ENCODE measurements at places on chromosomes 6 and 20.
A peak's percentile ranks its signal among the peaks of the same experiment; 100 is the strongest.

- no peak for DNase-seq
These were observed 32.7 kb upstream of the SAMHD1 start for GRCh38 chr20:36984257-36984638.

- DNase-seq, result no peak
These were observed 14.5 kb downstream of the SERAC1 start for GRCh38 chr6:158153576-158153975.

DNA sequence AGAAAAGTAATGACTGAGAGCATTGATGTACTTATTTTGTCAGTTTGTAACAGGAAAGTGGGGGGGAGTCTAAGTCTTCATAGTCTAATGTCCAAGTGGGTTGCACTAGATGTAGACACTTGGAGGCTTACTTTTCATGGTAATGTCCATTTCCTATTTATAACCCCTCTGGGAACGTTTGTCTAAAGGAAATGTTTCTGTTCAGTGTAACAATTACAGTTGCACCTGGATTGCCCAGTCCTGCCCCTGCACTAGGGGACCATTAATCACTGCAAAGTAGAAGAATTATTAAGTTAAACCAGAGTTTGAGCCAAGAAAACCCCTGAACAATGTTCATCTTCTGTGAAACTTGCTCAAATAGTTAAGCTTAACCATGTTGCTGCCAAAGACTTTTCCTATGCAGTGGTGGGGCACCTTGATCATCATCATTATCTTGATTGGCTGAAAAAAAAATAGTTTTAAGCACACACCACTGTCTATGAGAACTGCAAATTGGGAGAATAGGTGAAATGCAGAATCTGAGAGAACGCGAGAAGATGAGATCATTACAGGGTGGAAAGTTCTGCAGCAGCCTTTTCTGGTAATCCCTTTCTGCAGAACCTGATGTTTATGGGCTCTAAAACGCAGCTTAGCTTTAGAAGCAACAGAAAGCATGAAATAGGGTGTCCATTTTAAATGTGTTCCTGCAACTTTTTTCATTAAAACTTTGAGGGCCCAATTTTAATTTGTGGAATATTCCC lies 106.0 kb downstream of the ZNF217 start:
- no peak for DNase-seq

DNA sequence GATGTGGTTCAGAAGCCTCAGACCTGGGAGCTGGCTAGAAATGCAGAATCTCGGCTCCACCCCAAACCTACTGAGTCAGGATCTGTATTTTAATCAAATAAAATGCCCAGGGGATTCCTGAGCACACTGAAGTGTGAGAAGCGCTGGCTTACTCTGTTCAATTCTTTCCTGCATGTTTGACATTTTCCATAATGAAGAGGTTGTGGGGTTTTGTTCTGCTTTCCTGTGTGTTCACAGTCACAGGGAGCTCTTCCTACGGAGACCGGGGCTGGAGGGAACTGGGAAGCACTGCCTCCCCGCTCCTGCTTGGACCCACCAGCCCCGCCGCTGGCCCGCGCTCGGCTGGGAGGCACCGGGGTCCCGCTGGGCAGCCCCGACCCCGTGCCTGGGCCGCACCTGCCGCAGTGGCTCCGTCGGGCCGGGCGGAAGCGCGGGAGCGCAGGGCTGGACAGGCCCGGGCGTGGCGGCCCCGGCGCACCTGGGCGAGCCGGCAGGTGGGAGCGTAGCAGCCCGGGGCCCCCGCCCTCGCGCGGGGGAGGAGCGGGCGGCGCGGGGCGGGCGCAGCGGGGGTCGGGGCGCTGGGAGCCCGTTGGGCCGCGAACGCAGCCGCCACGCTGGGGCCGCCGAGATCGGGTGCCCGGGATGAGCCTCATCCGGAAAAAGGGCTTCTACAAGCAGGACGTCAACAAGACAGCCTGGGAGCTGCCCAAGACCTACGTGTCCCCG lies at the start of gene MAPK13:
Gene MAPK13 (plus strand): TSS at position 573 of the 726 bp plus-strand sequence. CDS start 70 bp downstream, at position 643.
- no peak for DNase-seq

DNA sequence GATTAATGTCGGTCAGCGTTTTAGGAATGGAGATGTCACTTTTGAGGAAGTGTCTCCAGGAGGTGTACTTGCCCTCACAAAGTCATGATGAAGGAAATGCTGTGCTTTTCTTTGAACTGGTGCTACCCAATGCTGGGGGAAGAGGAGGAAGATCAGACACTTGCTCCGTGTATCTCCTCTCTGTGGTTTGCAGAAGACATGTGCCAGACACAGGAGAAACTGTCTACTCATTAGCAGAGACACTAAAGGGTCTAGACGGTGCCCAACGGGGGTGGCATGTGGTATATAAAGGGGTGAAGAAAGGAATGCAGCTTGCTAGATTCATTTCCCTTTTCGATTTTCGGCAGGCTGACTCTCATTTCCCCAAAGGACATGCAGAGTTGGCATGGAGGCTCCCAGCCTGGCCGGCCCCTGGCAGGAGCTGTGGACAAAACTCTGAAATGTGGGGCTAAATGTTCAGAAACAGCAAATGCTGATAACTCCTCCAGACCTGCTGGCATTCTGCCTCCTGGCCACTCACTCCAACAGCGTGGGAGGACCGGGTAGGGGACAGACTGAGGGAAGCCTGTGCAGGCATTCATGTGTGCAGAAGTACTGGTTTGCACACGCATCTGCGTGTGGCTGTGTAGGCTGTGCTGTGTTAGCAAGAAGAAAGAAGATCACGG lies 59.6 kb upstream of the QKI start:
- no peak for DNase-seq

GRCh38 chr6:105152880-105153279 lies 26.9 kb downstream of the POPDC3 start:
- DNase-seq, result peak; percentile 49
